ENCODE measurements at places on chromosomes 7 and 10.

- DNase-seq, result no peak
Observed at GRCh38 chr7:47181746-47182361, 400.1 kb downstream of the TNS3 start.

DNA sequence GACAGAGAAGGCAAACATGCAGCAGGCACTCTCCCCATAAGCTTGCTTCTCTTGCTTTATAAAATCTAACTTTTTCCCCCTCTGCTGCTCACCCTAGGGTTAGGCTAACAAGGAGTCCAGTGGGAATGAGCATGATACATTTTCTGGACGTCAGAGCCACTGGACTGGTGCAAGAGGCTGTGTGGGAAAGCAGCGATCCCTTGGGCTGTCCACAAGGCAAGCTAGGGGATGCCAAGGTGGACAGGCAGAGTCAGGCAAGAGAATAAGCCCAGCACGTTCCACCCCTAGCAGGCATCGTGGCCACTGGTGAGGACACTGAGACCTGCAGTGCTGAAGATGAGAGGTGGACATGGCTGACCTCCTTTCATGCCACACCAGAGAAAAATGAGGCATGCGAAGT, 290.9 kb upstream of the ZMIZ1 start:
- DNase-seq, result no peak

GRCh38 chr10:3159152-3159551, 13.4 kb downstream of the PITRM1 start:
- no peak for DNase-seq

GRCh38 chr10:67433276-67433675, 262.7 kb downstream of the CTNNA3 start:
- DNase-seq, result no peak

GRCh38 chr10:132373241-132373955, 23.6 kb upstream of the PWWP2B start:
- DNase-seq, result no peak

DNA sequence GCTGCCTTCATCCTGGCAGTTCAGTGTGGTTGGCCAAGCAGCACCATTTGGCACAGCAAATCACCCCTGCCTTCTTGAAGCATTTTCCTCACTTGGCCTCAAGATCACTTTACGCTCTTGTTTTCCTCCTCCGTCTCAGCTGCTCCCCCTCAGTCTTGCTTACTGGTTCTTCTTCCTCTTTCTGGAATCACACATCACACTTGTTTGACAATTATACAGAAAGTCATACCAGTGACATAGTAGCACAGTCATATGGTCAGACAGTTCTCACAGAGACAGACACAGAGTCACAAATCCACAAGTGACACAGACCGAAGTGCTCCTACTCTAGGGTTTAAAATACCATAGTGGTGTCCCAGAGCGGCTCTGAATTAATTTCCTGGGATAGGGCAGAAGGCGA, 43.8 kb upstream of the ARL4A start:
- no peak for DNase-seq

- DNase-seq, result peak; percentile 30
Observed at GRCh38 chr10:74177140-74177677, 26.2 kb downstream of the ADK start.

DNA sequence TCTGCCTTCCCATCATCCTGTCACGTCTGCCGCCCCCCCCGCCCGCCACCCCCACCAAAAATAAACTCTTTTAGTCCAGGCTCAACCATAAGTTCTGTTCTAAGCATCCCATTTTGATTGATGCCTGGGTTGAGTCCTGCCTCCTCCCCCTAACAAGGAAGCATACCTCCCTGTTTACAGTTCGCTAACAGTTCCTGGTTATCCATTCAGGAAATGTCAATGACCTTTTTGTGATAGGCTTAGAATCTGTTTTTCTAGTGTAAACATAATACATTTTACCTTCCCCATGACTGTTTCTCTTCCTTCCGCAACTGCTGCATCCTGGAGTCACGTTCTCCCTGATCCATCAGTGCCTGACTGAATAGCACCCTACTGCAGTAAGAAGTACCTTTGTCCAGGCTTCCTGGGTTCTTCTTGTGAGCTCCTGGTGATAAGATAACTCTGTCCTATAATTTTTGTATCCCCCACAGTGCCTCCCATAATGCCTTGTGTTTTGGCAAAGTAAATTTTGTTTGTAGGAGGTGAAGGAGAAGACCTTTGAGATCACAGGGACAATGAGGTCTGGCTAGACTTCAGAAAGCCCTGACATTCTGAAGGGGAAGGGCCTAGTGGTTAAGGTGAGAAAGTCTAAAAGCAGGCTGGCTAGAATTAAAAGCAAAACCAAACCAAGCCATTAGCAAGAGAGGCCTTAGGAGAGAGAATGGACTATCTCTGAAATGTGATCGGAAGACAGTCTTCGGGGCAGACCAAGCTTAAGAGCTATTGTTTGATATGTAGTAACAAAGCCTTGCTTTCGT, 7.3 kb downstream of the AGFG2 start:
- peak; percentile 71 for DNase-seq

DNA sequence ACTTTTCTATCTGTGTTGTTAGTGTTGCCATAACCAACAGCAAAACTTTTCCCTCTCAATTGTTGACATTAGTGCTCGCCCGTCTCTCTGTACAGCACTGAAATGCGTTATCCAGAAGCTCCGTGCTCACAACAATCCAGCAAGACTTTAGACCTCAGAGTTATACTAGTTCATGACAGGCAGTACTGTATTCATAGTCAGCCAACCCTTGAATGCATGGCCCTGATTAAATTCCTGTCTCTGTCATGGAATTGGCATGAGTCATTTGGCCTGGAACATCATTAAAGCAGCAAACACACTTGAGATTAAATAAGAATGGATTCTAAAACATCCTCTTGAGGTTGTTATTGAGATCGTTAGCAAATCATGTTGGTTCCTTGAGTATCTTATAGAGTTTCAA, 405.5 kb upstream of the C7orf33 start:
- DNase-seq, result no peak

GRCh38 chr7:156379324-156380070, 261.1 kb upstream of the RNF32 start:
- DNase-seq, result no peak

DNA sequence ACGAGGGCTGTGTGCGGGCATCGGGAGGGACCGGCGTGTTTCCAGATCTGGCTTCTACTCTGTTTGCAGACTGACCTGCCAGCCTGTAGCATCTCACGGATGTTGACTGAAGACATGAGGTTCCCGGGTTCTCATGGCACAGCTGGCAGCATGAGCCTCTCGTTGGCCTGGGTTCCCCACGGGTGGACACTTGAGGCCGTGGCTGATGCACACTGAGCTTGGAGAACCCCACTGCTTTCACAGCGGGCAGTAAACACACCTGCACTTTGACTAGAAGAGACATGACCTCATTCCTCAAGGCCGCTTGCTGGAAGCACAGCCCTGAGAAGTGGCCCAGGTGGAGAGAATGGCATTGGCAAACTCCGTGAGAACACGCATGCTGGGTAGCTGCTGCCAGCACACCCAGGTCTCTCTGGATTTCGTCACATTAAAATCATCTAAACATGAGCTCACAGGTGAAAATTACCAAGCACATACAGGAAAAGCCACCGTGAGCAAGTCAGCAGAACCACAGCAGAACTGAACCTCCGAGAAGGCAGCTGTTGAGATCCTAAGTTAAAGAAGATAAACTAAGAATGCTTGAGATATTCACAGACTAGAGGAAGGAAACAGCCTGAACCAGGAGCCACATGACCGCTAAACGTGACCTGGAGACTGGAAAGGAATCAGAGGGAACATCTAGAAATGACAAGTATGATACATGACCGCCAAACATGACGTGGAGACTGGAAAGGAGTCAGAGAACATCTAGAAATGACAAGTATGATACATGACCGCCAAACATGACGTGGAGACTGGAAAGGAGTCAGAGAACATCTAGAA, 32.5 kb downstream of the BNIP3 start:
- DNase-seq, result no peak

GRCh38 chr10:3772361-3773171, 12.4 kb downstream of the KLF6 start:
- no peak for DNase-seq

All from kidney capillary endothelial cell (primary cell).